Ammon's horn (tissue), 1 donor: ENCODE measurements at places on chromosomes 13 and 19.

GRCh38 chr13:109963960-109964563 is 177.7 kb upstream of the IRS2 start:
- no peak for DNase-seq

DNA sequence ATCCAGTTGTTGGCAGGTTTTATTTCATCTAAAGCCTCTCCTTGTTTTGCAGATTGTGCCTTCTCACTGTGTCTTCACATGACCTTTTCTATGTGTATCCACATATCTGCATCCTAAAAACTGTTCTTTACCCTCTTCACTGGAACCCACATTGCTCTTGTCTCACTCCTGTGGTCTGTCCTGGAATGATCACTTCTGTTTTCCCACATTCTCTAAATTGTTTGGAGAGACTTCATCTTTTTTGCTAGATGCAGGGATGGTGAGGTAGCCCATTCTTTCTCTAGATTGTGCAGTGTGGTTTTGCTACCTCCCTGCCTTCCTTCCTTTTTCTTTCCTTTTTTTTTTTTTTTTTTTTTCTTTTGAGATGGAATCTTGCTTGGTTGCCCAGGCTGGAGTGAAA is 608.6 kb upstream of the MIR17HG start:
- no peak for DNase-seq

DNA sequence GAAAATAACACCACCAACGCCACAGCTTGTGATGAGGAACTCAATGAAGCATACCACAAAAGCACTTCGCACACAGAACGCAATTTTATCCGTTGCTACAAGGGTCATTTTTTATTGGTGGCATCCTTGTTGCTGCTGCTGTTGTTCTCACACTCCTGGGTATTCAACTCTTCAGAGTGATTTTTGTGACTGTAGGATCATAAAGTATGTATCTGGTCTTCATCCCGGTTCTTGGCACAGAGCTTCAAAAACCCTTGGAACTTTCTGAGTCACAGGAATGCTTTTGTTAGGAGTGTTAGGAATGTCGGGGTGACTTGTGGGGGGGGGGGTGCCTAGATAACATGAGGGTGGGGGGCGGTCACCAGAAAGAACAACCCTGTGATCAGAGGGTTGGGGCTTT is 108.4 kb downstream of the ZNF557 start:
- no peak for DNase-seq

DNA sequence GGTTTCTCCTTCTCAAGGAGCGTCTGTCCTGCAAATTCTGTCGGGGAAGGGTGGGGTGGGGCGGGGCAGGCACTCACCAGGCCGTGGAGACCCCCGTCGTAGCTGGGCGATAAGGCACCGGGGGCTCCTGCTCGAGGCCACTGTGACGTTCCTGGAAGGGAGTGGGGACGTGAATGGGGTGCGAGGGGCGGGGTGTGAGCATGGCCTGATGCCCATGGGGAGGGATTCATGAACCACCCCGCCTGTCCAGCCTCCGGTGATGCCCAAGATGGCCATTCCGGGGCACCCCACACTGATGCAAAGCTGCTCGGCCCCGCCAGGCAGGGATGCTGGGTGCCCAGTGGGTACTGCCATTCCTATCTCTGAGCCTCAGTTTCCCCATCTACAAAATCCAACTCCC is 14.4 kb upstream of the UQCR11 start:
- DNase-seq = no peak

- DNase-seq = no peak
These were observed 15.1 kb downstream of the ACTMAP start for GRCh38 chr19:40735013-40735771.

DNA sequence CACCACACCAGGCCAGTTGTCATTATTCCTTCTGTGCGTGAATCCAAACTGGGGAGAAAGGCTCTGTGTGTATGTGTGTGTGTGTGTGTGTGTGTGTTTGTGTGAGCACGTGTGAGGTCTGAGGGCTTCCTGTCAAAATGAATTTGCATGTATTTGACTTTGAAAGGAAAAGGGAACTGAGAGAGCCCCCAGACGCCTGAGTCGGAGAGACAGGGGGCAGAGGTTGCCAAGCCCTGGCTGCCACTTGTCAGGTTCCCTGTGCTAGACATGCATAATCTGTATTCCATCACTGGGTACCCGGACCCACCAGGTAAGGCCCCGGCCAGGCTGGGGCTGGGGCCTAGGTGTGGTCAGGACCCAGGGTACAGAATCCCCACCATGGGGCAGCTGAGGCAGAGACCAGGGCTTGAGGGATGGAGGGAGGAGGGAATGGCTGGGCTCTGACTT is at the start of gene CLEC17A:
TSS of gene CLEC17A (plus strand) at position 191 of the 447 bp plus-strand sequence. CDS start at position 268, 77 bp downstream.
- DNase-seq = no peak

DNA sequence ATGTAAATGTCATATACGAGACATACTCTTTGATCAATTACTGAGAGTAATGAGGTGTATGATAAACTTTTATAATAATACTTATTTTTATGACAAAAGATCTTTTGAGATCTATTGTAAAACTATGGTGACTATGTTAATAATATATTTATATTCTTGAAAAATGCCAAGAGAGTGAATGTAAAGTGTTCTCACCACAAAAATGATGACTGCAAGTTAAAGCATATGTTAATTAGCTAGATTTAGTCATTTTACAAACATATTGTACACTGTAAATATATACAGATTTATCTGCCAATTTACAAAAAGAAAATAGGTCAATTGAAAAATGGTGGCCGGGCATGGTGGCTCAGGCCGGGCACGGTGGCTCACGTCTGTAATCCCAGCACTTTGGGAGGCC is 81.0 kb downstream of the GPC6 start:
- no peak for DNase-seq

DNA sequence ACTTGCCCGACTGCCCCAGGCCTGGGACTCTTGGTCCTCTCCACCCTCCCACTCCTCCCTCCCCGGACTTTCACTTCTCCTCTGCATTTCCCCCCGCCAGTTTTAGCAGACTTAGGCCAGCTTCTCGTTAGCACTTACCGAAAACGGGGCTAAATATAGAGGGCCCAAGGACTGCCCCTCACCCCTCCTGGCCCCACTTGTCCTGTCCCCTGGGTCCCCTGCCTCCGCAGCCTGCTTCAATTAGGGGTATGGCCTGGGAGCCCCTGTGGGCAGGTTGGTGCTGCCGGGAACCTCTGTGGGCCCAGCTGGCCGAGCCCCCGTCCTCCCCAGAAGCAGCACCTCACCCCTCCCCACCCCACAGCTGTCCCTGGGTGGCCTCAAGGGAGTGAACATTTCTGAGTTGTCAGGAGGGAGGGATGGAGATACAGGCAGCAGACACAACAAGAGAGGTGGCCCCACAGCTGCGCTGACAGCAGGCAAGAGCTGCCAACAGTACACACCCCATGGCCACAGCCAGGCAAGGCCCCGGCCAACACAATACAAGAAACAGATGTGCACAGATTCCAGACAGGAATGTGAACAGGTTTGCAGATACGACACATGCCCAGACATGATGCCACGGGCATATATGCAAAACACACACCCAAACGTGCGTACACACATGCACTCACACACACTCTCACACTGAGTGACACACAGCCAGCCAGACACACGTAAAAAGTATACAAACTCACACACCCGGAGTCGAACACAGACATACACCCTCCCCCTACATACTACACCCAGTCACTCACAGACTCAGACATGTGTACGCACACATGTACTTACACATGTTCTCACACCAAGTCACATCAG is 2.6 kb downstream of the POU2F2 start:
- peak; percentile 54 for DNase-seq

DNA sequence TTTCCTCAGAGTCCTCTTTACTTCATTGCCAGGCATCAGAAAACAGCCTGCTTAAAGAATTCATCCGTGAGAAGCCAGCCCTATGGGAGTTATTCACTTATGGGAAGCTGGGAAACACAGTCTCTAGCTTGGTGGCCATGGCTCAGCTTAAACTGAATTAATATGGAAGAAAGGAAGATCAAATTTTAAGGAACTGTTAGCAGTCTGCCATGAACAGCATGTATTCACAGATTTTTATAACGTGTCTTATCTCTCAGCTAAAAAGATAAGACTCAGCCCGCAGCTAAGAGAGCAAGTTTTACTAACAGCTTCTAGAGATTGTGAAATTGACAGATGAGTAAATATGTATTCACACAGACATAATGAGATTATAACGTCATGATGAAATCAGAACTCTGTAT is 253.7 kb upstream of the RXFP2 start:
- DNase-seq = no peak

- no peak for DNase-seq
These were observed 488.8 kb downstream of the IRS2 start for GRCh38 chr13:109297628-109298027.

DNA sequence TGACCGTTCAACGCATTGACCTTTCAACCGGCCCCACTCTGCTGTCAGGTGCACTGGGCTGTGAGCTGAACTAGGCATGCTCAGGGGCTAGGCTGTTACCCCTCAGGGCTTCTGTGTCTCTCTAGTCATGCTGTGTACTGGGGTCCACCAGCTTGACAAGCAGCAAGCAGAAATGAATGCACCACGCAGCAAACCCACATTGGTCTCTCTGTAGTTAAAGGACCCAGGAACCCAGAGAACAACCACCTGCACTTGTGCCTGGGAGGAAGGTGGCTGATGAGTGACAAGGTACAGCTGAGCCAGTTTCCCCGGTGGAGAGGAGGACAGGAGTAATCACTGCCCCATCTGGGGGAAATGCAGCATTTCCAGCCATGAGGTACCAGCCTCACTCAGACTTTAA is 159.9 kb downstream of the USP12 start:
- no peak for DNase-seq

DNA sequence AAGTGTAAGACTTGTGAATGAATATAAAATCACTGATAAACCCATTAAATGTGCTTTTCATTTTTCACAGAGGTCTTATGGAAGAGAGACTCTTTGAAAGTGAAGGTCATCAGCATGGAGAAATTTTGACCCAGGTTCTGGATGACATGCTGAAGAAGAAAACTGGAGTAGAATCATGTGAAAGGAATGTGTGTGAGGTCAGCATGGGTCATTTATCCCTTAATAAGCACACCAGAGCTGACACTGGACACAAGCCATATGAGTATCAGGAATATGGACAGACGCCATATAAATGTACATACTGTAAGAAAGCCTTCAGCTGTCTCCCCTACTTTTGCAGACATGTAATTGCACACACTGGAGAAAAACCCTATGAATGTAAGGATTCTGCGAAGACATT is 29.0 kb downstream of the ZNF20 start:
- no peak for DNase-seq

DNA sequence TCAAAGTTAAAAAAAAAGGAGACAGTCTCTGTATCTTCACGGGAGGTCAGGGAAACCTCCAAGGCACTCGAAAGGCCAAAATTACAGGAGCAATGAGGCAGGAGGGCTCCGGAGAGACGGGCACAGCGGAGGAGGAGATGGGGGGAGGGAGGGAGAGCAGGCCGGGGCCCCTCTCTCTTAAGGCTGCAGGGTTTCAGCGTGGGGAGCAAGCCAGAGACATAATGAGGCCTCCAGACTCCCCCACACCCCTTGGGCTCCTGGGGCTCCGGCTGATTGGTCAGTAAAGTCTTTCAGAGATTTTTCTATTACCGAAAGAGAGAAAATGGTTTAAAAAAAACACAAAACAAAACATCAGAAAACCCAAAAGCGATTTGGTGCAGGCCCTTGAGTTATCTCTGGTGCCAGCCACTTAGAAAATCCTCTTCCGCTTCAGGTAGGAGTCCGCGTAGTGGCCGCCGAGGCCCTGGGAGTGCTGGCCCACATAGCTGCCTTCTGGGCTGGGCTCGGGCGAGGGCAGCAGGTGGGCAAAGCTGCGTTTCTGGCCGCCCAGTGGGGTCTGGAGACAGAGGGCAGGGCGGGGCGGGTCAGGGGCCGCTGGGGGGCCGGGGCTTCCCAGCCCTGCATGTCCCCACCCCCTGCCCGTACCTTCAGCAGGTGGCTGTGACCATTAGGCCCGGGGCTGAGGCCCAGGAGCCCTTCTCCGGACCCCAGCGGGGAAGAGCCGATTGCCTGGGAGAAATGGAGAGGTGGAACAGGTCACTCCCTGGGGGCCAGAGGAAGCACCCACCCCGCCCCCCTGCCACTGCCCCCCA is 1.4 kb upstream of the FDX2 start:
- no peak for DNase-seq

GRCh38 chr19:5125797-5126497 is 157.0 kb downstream of the KDM4B start:
- DNase-seq = no peak

- no peak for DNase-seq
These were observed 20.5 kb downstream of the ATP4B start for GRCh38 chr13:113637262-113638160.

GRCh38 chr13:73364736-73365135 is 305.9 kb downstream of the KLF5 start:
- DNase-seq = no peak

DNA sequence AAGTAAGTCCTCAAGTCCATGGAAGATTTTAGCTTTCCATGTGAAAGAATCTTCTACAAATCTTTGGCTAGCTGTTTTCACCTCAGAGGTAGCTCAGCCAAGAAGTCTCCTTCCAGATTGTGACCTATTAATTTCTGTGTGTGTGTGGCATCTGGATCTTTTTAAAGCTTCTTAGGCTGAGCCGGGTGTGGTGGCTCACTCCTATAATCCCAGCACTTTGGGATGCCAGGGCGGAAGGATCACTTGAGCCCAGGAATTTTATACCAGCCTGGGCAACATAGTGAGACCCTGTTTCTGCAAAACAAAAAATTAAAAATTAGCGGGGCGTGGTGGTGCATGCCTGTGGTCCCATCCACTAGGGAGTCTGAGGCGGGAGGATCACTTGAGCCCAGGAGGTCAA is 13.4 kb upstream of the SLC44A2 start:
- DNase-seq = no peak

DNA sequence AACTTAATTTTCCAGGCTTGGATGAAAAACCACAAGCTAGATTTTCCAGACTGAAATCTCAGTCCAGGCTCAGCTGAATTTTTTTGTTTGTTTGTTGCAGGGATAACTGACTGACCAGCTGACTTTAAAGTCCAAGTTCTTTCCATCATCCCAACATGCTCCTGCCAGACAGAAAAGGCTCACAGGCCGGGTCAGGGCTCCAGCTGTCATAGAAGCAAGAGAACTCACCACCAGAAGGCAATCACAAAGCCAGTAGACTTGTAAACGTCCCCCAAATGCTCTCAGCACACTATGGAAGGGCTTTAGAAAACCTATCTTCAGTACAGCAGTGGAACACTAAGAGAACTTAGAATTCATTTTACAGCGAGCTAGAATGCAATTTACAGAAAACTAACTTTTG is 25.5 kb downstream of the DCLK1 start:
- DNase-seq = no peak

GRCh38 chr13:79802389-79803085 is 321.6 kb downstream of the NDFIP2 start:
- no peak for DNase-seq

- DNase-seq = peak; percentile 87
These were observed 753.9 kb downstream of the OLFM4 start for GRCh38 chr13:53782488-53782961.

DNA sequence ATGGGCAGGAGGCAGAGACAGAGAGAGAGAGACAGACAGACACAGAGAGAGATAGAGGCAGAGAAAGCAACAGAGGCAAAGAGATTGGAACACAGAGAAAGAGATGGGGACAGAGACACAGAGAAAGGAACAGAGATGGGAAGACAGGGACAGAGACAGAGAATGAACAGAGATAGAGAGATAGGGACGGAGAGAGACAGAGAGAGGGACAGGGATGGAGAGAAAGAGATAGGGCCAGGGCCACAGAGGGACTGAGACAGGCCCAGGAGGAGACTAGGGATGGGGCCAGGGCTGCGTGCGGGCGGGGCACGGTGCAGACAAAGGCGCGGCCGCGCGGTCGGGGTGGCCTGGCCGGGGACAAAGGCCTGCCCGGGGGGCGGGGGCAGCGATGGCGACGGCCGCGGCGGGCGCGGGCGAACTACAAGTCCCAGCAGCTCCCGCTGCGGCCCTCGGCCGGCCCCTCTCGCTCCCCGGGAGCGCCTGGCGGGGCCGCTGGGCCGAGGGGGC is at the start of gene ZNF358:
TSS of gene ZNF358 (plus strand) at position 459 of the 507 bp plus-strand sequence. CDS start 3,140 bp downstream, outside the sequence.
- DNase-seq = peak; percentile 88

GRCh38 chr13:21823949-21824348 is 153.1 kb downstream of the FGF9 start:
- no peak for DNase-seq
